ENCODE measurements at places on chromosomes 16 and 17. TPM values are rescaled to one million over a fixed set of nuclear protein-coding genes. Genes with fewer than 3 reads are reported as not detected.
A peak's percentile ranks its signal among the peaks of the same experiment; 100 is the strongest.

- H3K4me1 ChIP-seq = no peaks in the 10 kb centered on the region
- DNase-seq = no peak
- H3K27me3 ChIP-seq = peaks cover 4% of the 10 kb centered on the region
- no peaks in the 10 kb centered on the region for H3K36me3 ChIP-seq
Measured at GRCh38 chr17:51814521-51814920, 344.0 kb downstream of the CA10 start.

GRCh38 chr17:66920435-66920834, 44.1 kb upstream of the CACNG4 start:
- no peaks in the 10 kb centered on the region for H3K4me1 ChIP-seq
- no peaks in the 10 kb centered on the region for H3K36me3 ChIP-seq
- H3K4me3 ChIP-seq = no peak overlapping the region

DNA sequence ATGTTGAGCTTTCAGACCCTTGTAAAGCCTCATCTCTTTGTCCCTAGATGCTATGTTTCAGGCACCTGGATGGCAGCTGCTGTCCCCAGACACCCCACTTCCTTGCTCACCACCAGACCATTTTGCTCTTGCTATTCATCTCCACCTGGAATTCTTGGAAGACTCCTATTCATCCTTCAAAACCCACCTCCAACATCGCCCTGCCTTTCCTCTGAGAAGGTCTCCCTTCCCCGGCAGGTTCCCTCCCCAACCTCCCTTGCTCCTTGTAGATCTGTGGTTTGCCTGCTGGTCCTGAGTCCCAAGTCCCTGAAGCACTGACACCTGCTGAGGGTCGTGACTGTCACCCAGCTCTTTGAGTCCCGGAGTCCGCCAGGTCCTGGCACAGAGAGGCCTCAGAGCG, 9.9 kb downstream of the ZNF469 start:
- H3K27me3 ChIP-seq = peaks cover 4% of the 10 kb centered on the region
- no peaks in the 10 kb centered on the region for H3K4me1 ChIP-seq
- H3K4me3 ChIP-seq = no peak overlapping the region
- DNase-seq = no peak
- H3K27ac ChIP-seq = no peak overlapping the region
- H3K36me3 ChIP-seq = no peaks in the 10 kb centered on the region

DNA sequence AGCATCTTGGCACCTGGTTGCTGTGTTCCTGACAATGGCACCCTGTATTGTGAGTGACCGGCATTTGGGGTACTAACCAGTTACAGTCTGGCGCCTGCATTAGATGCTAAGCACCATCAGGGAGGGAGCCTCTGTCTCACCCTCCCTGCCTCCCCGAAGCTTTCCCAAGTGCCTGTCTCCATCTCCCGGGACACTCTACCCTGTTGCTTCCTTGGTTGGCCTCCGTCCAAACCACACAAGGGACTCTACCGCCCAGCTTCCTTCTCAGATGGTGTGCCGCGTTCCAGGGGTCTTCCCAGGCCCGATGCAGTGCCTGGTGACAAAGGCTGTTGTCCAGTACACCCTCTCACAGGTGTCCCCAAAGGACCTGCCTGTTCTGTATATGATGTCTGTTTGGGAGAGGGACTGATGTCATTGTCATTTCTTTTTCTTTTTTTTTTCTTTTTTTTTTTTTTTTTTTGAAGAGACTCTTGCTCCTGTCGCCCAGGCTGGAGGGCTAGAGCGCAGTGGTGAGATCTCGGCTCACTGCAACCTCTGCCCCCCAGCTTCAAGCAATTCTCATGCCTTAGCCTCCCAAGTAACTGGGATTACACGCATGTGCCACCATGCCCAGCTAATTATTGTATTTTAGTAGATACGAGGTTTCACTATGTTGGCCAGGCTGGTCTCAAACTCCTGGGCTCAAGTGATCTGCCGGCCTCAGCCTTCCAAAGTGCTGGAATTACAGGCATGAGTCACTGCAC, 6.7 kb downstream of the SNN start:
- H3K36me3 ChIP-seq = no peaks in the 10 kb centered on the region
- no peak for DNase-seq
- H3K4me1 ChIP-seq = peaks cover 10% of the 10 kb centered on the region
- H3K27ac ChIP-seq = no peak overlapping the region

GRCh38 chr17:76034428-76035350, 7.6 kb upstream of the EVPL start:
- peaks cover 5% of the 10 kb centered on the region for H3K4me1 ChIP-seq
- H3K36me3 ChIP-seq = peaks cover 15% of the 10 kb centered on the region
- H3K4me3 ChIP-seq = no peak overlapping the region
- no peak for DNase-seq
- peaks cover 2% of the 10 kb centered on the region for H3K27me3 ChIP-seq
- H3K27ac ChIP-seq = no peak overlapping the region

DNA sequence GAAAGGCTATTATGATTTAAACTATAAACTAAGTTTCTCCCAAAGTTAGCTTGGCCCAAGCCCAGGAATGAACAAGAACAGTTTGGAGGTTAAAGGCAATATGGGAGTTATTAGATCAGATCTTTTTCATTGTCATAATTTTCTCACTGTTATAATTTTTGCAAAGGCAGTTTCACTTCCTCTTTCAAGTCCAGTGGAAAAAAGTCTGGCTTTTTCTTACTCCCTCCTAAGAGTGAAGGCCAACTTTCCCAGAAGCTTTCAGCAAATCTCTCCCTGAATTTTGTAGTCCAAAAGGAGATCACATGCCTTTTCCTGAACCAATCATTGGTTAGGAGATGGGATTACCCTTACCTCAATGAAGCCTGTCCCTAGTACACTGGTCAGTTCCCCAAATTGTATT, 9.1 kb upstream of the BLMH start:
- no peak overlapping the region for H3K4me3 ChIP-seq
- H3K27me3 ChIP-seq = peaks cover 2% of the 10 kb centered on the region
- no peak overlapping the region for H3K27ac ChIP-seq
- no peaks in the 10 kb centered on the region for H3K36me3 ChIP-seq

- H3K27ac ChIP-seq = peak overlapping the region; percentile 96
- peaks cover 12% of the 10 kb centered on the region for H3K27me3 ChIP-seq
- H3K4me3 ChIP-seq = peak overlapping the region; percentile 88
- H3K36me3 ChIP-seq = peaks cover 4% of the 10 kb centered on the region
- H3K4me1 ChIP-seq = peaks cover 95% of the 10 kb centered on the region
- DNase-seq = peak; percentile 71
Measured at GRCh38 chr16:81469710-81470535, 25.3 kb downstream of the CMIP start.

DNA sequence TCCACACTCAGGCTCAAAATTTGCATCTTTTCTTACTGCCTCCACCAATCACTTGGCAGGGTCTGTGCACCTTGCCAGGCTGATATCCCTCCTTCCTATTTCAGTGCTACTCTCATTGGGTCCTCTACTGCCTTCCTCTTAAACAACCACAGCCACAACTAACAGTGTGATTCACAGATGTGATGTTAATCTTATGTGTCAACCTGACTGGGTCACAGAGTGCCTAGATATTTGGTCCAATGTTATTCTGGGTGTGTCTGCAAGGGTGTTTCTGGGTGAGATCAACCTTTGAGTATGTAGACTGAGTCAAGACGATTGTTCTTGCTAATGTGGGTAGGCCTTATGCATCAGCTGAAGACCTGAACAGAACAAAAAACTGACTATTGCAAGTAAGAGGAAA, 51.3 kb upstream of the IRX6 start:
- H3K27me3 ChIP-seq = peaks cover 3% of the 10 kb centered on the region
- H3K4me1 ChIP-seq = no peaks in the 10 kb centered on the region
- no peaks in the 10 kb centered on the region for H3K36me3 ChIP-seq
- DNase-seq = no peak
- no peak overlapping the region for H3K4me3 ChIP-seq

GRCh38 chr17:15112846-15113617, 152.1 kb downstream of the PMP22 start:
- no peaks in the 10 kb centered on the region for H3K36me3 ChIP-seq
- no peaks in the 10 kb centered on the region for H3K27me3 ChIP-seq
- no peak for DNase-seq
- H3K4me1 ChIP-seq = peaks cover 7% of the 10 kb centered on the region
- H3K4me3 ChIP-seq = no peak overlapping the region

GRCh38 chr17:72733619-72734282, 358.7 kb downstream of the SLC39A11 start:
- H3K36me3 ChIP-seq = peaks cover 18% of the 10 kb centered on the region
- peaks cover 1% of the 10 kb centered on the region for H3K4me1 ChIP-seq
- DNase-seq = no peak
- no peaks in the 10 kb centered on the region for H3K27me3 ChIP-seq

DNA sequence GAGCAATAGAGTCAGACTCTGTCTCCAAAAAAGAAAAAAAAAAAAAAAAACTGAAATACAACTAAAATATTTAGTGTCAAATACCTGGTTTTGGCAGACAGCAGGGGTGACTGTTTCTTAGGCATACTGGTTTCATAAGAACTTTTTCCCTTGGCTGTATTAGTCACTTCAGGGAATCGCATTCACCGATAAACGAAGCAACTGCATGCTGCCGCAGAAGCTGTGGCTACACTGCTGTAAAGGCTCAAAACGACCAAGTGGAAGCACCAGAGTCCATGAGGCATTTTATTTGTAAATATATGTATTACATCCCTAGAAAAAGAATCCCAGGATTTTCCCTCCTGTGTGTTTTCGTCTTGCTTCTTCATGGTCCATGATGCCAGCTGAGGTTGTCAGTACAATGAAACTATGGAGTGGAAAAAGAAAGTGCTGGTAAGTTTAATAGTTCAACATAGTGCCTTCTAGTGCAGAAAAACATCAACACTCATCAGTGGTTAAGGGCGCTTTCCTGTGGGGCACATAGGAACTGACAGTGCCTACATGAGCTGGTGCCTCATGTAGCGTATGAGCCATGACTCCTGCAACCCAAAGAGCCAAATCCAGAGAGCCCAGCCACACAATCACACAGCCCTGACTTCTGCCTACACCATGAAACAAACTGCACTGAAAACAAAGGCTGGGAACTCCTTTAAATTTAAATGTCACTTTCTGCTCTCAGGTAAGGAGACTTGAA, 7.3 kb downstream of the RPS15A start:
- H3K27me3 ChIP-seq = peaks cover 5% of the 10 kb centered on the region
- DNase-seq = no peak
- H3K36me3 ChIP-seq = peaks cover 41% of the 10 kb centered on the region
- no peak overlapping the region for H3K4me3 ChIP-seq

DNA sequence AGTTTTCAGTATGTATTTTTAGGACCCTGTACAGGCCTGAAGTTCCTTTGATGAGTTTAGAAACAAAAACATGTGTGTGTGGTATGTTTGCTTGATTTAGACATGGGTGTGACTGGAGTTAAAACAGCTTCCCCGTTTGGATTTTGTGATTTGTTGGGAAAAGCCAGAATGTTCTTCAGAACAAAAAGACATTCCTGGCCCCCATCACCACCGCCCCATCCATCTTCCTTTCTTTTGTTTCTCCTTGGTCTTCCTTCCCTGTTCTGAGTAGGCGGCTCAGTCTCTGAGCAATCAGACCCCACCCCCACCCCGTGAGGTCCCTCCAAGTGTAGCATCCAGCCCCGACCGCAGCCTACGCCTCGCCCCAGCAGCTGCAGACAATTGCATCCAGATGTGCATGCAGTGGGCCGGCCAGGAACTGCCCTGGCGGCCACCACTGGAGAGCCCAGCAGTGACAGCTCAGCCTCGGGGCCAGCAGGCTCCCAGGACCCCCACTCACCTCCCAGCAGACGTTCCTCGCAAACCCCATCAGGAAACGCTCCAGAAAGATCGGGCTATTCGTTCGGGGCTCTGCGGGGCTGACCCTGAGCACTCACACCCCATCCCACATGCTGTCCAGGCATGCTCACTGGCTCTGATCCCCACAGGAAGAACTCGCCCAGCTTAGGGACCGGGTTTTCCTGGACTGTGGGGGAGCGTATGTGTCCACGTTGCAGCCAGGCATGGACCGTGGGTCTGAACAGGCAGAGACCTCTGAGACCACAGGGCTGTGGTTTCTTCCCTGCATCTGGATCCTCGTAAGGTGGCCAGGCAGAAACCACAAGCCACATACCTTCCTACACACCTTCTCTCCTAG, 99.8 kb upstream of the CDH5 start:
- H3K27me3 ChIP-seq = peaks cover 14% of the 10 kb centered on the region
- peaks cover 6% of the 10 kb centered on the region for H3K4me1 ChIP-seq
- DNase-seq = no peak
- no peaks in the 10 kb centered on the region for H3K36me3 ChIP-seq
- H3K27ac ChIP-seq = no peak overlapping the region
- H3K4me3 ChIP-seq = no peak overlapping the region

DNA sequence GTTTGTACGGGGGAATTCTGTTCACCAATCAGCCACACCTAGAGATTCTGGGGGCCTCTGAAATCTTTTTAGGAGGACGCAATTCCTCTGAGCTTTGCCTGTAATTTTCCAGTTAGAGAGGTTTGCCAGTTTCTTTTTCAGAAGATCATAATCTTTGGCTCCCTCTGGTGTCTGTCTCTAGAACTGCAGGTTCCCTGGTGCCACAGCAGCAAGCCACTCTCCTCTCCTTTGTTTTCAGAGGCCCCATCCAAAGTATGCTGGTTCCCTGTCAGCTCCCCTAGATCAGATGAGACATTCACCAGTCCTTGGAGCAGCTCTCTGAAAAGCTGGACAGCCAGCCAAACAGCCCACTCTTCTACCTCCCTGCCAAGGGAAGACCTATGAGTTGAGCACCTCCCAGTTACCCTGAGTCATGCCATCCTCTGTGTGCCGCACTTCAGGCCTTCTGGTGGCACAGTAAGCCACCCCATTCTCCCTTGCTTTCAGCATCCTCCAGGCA, 36.1 kb downstream of the RNF112 start:
- H3K4me1 ChIP-seq = peaks cover 3% of the 10 kb centered on the region
- peak; percentile 71 for DNase-seq
- H3K27ac ChIP-seq = peak overlapping the region; percentile 20
- peaks cover 5% of the 10 kb centered on the region for H3K27me3 ChIP-seq

GRCh38 chr17:79813297-79814126, 16.6 kb upstream of the CBX8 start:
- H3K4me1 ChIP-seq = peaks cover 20% of the 10 kb centered on the region
- peaks cover 47% of the 10 kb centered on the region for H3K27me3 ChIP-seq
- no peak overlapping the region for H3K4me3 ChIP-seq

DNA sequence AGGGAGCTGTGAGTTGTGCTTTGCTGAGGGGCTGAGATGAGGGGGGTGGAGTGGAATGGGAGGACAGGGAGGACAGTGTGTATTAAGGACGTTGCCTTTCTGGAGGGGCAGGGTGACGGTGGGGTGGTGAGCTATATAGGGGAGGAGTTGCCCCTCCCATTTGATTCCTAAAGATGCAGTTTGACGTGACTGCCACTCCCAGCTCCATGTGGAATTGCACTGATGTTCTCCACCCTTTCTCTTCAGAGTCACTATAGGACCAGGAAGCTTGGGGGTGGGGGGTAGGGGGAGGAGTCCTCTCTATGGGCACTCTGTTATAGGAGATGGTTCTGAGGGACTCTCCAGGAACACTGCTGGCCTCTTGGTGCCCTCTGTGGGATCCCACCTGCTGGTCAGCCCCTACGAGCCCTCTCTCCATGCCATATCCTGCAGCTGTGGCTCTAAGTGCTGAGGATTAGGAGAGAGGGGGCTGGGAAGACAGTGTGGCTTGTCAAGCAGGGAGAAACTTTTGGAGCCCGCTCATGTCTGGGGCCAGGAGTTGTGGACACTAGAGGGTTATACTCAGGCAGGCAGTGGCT, 3.8 kb upstream of the NGFR start:
- peaks cover 11% of the 10 kb centered on the region for H3K27me3 ChIP-seq
- H3K27ac ChIP-seq = no peak overlapping the region
- no peak for DNase-seq
- peaks cover 18% of the 10 kb centered on the region for H3K4me1 ChIP-seq
- H3K4me3 ChIP-seq = no peak overlapping the region

The TBC1D3D gene
- polyA plus RNA-seq = not detected

The AOC2 gene
- not detected for polyA plus RNA-seq

The CACNA1G gene
- not detected for polyA plus RNA-seq

The SEPTIN1 gene
- polyA plus RNA-seq = 161 TPM

The TIMP2 gene
- 0.16 TPM for polyA plus RNA-seq

The PROCA1 gene
- polyA plus RNA-seq = 1.8 TPM

The PHOSPHO1 gene
- 3.6 TPM for polyA plus RNA-seq

The KCNG4 gene
- polyA plus RNA-seq = not detected

The IL21R gene
- polyA plus RNA-seq = 59.7 TPM

The MT1F gene
- polyA plus RNA-seq = 6.4 TPM

The NTN1 gene
- polyA plus RNA-seq = not detected

The KIF18B gene
- 0.37 TPM for polyA plus RNA-seq

The SLC12A3 gene
- 0.51 TPM for polyA plus RNA-seq

All from immature natural killer cell (primary cell).